ENCODE measurements at places on chromosomes 1 and 21.

DNA sequence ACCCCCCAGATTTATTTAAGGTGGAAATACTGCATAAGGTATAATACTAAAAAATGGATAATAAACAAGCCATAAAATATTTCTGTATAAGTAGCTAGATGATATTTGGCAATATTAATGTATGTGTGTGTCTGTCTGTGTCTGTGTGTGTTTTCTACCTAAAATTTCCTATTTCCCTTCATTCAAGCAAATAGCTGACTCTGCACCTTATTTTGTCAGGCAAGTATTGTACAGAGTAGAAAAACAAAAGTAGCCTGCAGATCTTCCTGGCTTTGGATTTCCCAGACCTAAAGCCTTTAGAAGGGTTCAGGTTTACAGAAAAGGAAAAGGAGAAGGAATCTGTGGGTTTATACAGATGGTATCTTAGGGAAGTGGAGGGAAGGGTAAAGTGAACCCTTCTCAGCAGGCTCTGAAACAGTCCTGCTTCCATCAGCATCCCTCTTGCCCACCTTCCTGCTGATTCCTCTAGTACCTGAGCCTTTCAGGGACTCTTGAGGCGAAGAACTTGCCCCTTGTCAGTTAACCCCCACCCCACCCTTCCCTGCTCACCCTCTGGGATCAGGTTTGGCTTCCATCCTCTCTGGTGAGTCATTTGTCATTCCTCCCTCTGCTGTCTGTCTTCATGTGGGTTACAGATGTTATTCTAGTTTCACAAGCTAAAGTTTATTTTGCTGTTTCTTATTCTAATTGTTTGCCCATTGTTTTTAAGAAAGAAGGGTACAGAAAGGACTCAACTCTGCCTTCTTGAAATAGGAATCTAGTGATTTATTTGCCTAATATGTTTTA lies 21.7 kb upstream of the RGS16 start:
- no peak for DNase-seq

GRCh38 chr1:34792424-34792823 lies 375 bp upstream of the GJA4 start:
- DNase-seq = no peak

- DNase-seq = no peak
These were observed 11.6 kb upstream of the HIPK1 start for GRCh38 chr1:113917400-113918082.

DNA sequence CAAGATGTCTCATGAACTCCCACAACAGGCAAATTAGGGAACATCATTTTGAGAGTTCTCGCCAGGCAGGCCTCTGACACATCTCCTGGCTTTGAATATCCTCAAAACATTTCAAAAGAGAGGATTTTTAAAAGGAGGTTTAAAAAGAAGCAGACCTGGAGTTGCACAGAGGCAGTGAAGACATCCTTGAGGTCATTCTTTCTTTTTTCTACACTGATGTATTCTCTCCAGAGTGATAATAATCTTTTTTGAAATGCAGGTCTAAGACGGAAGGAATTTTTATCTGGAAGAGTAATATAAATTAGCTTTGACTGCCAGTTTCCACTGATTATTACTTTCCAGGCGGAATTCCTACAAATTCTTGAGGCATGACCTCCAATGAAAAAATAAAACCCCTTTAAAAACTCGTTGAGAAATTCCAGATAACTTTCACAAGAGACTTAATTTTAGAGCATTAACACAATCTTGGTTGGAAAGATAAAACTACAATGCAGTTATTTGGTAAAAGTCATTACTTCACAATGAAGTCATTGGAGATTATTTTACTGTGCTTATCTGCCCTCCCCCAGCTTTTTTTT lies 125.0 kb downstream of the LYPLAL1 start:
- no peak for DNase-seq

DNA sequence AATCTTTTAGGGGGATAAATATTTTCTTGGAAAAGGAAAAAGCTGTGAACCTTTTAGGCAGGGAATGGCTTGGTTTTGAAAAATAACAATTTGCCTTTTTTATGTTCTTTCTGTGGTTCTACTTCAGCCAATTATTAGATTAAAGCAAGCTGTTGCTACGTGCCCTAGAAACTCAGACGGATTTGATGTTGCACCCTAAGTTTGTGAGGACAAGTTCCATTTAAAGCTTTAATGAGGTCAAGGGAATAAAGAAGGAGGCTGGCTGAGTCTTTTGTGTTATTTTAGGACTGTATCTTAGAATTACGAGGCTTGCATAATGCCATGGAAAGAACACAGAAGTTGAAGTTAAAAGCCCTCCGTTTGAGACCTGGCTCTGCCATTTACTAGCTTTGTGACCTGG lies 216.9 kb downstream of the NUF2 start:
- no peak for DNase-seq

DNA sequence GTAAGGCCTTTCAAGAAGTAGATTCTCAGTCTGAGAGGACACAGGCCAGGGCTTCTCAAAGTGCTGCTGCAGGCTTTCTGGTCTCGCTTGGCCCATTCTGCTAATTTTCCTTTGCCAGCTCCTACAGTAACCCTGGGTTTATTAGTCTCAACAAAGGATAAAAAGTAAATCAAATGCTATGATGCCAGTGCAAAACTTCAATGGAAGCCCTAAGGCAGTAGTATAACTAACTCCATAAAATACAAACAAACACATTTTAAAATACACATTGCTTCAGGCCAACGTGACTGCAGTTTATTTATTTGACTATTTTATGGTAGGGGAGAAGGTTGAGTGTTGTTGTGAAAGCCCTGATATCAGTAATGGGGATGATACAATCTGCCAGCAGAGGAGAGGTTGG lies 89.6 kb downstream of the NRDC start:
- DNase-seq = no peak

- no peak for DNase-seq
These were observed 129.7 kb upstream of the KAZN start for GRCh38 chr1:14468751-14469150.

GRCh38 chr1:6730880-6731279 lies 29.3 kb upstream of the DNAJC11 start:
- DNase-seq = no peak

- DNase-seq = no peak
These were observed 52.0 kb upstream of the FAM20B start for GRCh38 chr1:178973652-178974101.

- DNase-seq = no peak
These were observed 20.6 kb downstream of the RUNX3 start for GRCh38 chr1:24909388-24909898.

DNA sequence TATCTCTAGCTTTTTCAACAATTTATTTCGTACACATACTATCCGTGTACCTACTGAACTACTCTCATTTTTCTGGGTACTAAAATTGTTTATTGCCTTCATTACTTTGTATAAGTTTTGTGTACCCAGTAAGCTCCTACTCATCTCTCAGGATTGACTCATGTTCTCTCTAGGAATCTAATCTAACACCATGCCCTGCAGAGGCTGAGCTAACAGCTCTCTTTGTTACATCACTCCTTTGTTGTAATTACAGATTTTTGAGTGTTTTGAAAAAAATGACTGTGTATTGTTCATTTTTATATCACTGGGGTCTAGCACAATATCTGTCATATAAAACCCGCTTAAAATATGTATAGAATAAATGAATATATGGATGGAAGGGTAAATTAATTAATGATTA lies 167.1 kb downstream of the ATP6V1G3 start:
- DNase-seq = no peak

DNA sequence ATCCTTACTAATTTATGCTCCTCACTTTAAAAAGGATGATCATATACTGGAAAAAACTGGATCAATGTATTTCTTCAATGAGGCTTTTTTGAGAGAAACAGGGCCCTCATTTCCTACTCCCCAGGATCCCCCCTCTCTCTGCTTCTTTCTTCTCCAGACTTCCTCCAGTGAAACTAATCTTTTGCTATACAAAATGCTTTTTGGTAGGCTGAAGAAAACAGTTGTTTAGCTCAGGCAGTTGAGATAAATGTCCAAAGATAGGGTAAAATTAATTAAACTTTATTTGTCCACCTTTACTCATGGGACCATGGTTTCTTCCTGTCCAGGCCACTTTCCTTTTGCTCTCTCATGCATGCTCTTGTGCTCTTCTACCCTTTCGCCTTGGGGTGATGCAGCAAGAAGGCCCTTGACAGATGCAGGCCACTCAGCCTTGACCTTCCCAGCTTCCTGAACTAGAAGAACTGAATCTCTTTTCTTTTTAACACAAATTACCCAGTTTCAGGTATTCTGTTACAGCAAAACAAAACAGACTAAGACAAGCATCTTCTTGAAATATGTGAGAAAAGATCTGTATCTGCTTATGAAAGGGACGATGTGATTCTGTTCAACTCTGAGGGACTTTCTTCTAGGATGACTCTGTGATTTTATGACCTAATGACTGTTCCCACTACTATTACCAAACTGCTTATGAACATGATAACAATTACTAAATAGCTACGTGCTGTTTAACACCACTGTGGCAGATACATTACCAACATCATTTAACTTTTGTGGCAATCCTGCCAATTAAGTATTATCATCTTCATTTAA lies 63.7 kb downstream of the NVL start:
- no peak for DNase-seq

DNA sequence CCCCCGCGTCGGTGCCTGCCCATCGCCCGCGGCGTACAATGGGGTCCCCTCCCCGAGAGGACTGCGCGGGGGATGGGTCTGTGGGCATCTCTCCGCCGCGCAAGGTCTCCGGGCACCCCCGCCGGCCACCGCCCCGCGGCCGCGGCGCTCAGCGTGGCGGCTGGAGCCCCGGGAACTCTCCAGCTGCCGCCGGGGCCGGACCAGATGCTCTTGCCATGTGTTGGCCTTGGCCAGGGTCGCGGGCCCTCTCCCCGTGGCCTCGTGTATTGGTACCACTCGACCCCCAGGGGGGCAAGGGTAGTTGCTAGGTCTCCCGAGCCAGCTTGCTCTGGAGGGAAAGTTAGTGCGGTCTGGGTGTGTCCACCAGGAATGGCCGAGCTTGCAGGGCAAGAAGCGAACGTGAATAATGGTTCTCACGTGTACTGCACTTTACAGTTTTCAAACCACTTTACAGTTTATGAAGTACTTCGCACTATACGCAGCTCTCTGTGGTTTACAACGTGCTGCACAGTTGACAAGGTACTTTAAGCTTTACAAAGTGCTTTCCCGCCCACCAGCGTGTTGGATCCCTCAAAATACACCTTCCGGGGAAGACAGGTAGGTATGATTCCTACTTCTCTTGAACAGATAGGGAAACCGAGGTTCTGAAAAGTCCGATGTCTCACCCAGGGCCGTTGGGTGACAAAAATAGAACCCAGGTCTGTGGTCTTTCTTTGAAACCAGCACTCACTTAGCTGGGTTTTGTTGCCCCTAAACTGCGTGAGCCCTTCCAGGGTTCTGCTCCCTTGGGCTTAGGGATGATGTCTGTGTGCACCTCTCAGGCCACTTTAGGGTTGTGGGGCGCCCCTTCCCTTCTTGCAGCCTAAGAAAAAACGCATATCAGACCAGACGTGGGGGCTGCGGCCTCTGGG lies 1.2 kb downstream of the EPHB2 start:
- no peak for DNase-seq

DNA sequence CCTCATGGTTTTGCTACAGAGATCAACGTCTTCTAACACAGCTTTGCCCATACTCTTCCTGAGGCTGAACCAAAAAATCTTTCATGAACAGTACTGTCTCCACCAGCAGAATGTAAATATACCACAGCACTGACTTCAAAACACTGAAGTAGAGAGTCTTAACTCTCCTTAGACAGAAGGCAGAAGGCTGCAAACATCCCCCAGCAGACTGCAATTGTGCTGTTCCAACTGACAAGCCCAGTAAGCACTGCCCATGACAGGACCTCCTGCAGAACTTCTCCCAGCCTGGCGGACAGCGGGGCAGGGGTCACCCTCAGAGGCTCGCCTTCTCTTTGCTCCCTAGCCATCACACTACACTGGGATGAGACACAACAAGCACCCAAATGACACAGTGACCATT lies 218.7 kb downstream of the RERE start:
- no peak for DNase-seq

DNA sequence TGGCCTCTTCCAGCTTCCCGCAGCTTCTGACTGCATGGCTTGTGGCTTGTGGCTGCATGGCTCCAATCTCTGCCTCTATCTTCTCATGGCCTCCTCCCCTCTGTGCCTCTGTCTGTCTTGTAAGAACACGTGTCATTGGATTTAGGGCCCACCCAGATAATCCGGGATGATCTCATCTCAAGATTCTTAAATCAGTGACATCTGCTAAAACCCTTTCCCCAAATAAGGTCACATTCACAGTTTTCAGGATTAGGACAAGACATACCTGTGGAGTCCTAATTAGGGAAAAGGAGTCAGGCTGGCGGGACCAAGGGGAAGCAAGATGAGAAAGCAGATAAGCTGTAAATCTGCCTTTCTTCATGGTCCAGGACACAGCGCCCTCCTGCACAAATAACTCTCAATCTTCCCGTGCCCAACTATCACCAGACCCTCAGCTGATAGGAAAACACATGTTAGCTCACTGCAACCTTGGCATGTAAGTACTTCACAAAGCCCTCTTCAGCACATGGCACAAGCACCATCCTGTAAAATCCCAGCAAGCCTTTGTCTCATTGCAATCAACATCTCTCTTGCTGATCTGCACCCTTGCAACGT lies 82.2 kb downstream of the SPSB1 start:
- DNase-seq = no peak

DNA sequence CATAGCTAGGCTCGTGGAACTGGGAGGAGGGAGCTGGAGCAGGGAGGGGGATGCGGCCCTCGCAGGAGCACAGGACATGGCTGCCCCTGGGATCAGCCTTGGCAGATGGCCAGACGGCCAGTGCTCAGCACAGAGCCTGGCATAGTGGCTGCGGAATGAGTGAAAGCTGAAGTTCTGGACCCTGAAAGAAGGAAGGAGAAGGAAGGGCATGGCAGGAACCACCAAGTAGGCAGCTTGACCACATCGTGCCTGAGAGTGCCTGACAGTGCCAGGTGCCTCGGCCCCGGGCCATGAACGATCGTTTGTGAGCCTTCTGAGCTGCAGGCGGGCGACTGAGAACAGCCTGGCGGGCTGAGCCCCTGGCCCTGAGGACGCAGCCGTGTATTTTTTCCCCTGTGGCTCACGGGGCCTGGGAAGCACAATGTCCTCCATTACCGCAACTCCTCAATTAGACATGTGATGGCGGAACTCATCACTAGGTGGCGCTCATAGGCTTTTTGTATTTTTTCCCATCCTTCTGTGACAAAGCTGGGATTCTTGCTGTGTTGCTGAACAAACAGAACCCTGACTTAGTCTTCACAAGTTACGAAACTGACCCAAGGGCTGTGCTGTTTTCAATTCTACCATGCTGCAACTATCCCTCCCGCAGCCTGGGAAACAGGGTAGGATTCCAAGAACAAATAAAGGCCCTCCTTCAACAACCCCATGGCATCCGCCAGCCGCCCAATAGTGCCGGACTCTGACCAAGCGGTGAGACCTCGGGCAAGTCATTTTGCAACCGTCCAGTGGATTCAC lies 29.9 kb upstream of the TMEM61 start:
- DNase-seq = peak; percentile 41

DNA sequence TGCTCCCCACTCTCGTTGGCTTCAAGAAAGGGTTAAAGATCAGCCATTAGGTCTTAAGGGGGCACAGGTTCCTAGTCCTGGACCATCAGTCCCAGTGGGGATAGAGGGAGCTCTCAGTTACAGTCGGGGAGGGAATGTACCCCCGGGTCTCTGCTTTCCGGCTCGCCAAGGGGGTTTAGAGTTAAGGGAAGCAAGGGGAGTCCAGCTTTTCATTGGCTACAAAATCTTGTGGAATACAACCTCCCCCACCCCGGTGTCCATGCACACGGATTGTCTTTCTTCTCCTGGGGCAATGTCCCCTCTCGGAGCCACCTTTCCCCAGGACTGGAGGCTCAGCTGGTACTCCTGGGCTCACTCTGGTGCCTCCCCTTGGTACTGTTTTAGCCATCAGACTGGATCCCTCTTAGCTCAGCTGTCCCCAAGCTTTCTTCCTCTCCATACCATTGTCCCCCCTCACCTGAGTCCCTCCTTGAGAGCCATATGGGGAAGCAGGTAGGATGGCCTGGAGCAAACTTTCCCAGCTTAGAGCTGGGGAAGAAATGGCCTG lies at the start of gene A3GALT2:
Gene A3GALT2, minus strand, starts transcription at position 480 of the 547 bp plus-strand sequence. Its CDS starts 0 bp downstream, at position 480.
- DNase-seq = no peak
